ENCODE measurements at places on chromosomes 6 and 20.

DNA sequence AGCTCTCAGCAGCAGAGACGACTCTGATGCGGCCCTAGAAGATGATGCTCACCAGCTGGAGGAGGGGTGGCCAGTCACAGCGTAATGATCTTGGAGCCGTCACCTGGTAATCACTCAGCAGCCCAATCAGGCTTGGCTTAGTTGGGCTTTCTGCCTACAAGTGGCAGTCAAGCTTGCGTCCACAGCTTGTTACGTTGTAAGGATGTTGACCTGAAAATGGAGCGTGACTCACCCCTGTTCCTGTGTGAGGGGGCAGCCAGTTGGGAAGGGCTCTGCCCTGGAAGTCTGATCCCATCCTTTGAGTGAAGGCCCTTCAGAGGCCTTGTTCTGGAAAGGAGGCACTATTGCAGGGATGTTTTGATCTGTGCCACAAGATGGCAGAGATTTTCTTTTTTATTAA is 49.8 kb downstream of the SPATA2 start:
- no peak for DNase-seq

DNA sequence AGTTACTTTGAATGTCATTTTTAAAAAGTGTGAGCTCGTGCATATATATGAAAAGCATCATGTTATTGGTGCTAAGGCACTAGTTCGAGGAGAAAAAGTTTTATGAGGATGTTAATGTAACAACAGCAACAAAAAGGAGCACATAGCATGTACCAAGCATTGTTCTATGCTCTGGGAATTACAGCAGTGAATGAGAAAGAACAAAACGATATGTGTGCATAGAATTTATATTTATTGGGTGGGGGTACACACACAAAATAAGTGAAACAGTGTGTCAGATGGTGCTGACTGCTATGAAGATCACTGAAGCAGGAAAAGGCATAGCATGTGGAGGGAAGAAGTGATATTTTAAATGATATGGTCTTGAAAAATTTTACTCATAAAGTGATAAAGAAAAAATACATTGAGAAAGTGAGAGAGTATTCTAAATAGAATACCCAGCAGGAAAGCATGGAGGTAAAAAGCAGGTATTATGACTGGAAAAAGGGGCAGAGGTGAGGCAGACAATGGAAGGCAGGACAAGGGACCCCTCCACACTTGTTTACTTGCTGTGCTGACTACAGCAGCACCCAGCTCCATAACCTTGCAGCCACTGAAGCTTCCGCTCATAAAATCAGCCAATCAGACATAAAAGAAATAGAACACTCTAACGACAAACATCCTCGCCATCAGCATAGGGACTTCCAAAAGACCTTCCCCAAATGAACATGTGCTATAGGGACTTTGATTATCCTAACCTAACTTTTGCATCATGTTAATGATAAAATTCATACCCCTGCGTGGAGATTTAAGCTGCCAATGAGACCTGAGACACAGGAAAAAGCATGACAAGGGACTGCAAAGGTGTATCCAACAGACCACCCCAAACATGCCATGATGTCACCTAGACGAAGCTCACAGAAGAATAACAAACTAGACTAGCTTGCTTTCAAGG is 119.9 kb downstream of the HFE start:
- DNase-seq = no peak

DNA sequence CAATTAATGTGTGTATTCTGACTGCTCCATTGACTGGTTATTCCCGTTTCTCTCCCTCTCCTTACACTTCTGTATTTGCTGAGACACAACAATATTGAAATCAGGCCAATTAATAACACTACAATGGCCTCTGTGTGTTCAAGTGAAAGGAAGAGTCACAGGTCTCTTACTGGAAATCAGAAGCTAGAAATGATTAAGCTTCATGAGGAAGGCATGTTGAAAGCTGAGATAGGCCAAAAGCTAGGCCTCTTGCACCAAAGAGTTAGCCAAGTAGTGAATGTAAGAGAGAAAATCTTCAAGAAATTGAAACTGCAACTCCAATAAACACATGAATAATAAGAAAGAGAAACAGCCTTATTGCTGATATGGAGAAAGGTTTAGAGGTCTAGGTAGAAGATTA is 489.5 kb upstream of the CITED2 start:
- no peak for DNase-seq

- DNase-seq = no peak
Observed at GRCh38 chr20:63333241-63333836, 27.8 kb downstream of the CHRNA4 start.

GRCh38 chr20:59850018-59850641 is 83.3 kb downstream of the SYCP2 start:
- no peak for DNase-seq

DNA sequence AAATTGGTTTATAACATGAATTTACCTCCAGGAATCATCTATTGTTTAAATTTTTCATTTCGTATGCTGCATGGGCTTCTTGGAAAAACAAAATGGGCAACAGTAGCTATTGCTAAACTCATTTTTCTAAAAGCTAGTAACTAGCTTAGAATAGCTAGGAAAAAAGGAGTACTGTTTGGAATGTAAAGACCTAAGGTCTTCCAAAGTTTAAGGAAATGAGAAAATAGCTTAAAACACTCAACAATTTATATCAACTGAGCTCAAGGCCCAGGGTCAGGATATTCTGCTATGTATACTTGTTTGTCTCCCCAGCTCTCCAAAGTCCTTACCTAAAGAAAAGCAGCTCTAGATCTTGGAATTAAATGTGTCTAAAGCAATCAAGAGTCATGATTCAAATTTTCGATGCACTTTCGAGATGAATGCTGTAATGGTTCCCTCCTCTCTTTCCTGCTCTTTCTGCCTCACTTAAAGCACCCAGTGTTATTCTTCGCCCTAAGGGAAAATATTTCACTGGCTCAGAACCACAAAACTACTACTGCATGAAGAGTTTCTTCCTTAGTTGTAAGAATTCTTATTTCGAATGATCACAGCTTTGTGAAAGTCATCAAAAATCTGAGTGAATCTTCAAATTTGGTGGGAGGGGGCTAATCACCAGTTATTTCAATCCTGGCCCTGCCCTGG is 41.6 kb downstream of the LYRM4 start:
- DNase-seq = no peak

GRCh38 chr20:53146201-53146891 is 174.2 kb downstream of the TSHZ2 start:
- no peak for DNase-seq

DNA sequence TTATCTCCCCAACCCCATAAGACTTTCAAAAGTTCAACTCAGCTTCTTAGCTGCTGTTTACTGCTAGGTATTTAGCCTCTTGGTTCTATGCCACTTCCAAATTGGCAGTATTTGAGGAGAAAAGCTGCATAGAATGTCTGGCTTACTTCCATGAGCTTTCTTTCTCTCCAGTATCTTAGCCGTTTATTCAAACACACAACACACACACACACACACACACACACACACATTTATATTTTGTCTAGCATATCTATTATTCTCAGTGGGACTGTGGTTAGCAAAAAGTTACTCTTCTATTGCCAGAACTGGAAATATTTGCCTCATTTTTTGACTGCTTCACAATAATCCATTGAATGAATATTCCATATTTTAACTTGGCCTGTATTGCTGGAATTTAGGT is 634.2 kb upstream of the IMPG1 start:
- DNase-seq = no peak

Data from vagina (tissue), 2 donors.